ENCODE measurements at places on chromosomes 13 and 19. TPM values are rescaled to one million over a fixed set of nuclear protein-coding genes. Genes with fewer than 3 reads are reported as not detected.
A peak's percentile ranks its signal among the peaks of the same experiment; 100 is the strongest.

The FOSB gene
- total RNA-seq: 43.9 TPM

The TUBA3C gene
- not detected for total RNA-seq

The TEX101 gene
- total RNA-seq: not detected

- H3K27me3 ChIP-seq: no peaks in the 10 kb centered on the region
- H3K27ac ChIP-seq: no peak overlapping the region
- peaks cover 37% of the 10 kb centered on the region for H3K4me1 ChIP-seq
- H3K36me3 ChIP-seq: peaks cover 8% of the 10 kb centered on the region
- peak; percentile 49 for DNase-seq
Observed at GRCh38 chr19:47228937-47229675, 1.9 kb downstream of the BBC3 start.

- H3K4me1 ChIP-seq: peaks cover 55% of the 10 kb centered on the region
- H3K4me3 ChIP-seq: no peak overlapping the region
- no peak for DNase-seq
- peaks cover 7% of the 10 kb centered on the region for H3K27me3 ChIP-seq
- H3K36me3 ChIP-seq: peaks cover 6% of the 10 kb centered on the region
- peak overlapping the region; percentile 94 for H3K27ac ChIP-seq
Observed at GRCh38 chr13:29953542-29953941, 103.1 kb upstream of the UBL3 start.

GRCh38 chr19:16259385-16260159 is 61.9 kb downstream of the AP1M1 start:
- H3K27me3 ChIP-seq: peaks cover 5% of the 10 kb centered on the region
- peak overlapping the region; percentile 86 for H3K27ac ChIP-seq
- peak; percentile 42 for DNase-seq
- no peaks in the 10 kb centered on the region for H3K36me3 ChIP-seq
- H3K4me1 ChIP-seq: peaks cover 74% of the 10 kb centered on the region
- H3K4me3 ChIP-seq: no peak overlapping the region

DNA sequence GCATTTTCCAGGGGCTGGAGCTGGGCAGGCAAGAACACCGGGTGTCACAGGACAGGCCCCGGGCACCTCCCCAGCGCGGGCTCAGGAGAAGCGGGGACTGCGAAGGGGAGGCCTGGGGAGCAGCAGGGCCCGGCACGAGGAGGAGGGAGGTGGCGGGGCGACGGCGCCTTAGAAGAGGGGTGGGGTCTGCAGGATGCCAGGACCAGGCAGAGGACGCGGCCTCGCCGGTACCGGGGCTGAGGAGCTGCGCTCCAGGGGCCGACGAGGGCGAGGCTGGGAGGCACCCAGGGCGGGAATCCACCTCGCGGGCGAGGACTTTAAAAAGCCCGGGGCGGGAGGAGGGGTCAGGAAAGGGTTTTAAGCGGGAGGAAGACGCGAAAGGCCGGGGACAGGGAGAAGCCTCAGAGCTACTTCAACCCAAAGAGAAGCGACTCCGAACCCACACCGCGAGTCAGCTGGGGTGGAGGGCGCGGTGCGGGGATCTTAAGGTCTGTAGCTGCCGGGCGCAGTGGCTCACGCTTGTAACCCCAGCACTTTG is 665 bp downstream of the ZNF347 start:
- no peaks in the 10 kb centered on the region for H3K27me3 ChIP-seq
- peaks cover 23% of the 10 kb centered on the region for H3K4me1 ChIP-seq
- peak overlapping the region; percentile 81 for H3K4me3 ChIP-seq

GRCh38 chr19:6490134-6490533 is 8.5 kb upstream of the DENND1C start:
- no peaks in the 10 kb centered on the region for H3K27me3 ChIP-seq
- H3K4me3 ChIP-seq: peak overlapping the region; percentile 60
- DNase-seq: no peak
- H3K4me1 ChIP-seq: peaks cover 12% of the 10 kb centered on the region
